Stimulated activated CD8-positive, alpha-beta memory T cell treated with anti-CD3 and anti-CD28 coated beads, Interleukin-7, amount 100 ng/mL, for 48 hours (primary cell): ENCODE measurements at places on chromosomes 16 and 17.

DNA sequence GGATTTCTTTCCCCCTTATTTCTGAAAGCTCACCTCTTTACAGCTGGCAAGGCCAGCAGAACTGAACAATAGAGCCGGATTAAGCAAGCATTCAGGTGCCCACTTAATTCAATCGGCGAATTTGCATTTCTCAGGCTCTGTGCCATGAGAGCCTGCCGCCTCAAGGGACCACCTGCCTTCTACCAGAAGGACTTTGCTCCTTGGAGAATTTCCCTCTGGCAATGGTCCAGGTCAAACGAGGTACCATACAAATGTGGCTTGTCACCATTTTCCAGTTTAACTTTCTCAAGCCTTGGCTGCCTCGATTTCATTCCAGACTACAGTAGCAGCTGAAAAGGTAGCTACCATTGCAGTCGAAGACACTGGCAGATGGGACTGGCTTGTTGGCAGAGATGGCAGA lies 534.0 kb downstream of the MAF start:
- no peak for DNase-seq

DNA sequence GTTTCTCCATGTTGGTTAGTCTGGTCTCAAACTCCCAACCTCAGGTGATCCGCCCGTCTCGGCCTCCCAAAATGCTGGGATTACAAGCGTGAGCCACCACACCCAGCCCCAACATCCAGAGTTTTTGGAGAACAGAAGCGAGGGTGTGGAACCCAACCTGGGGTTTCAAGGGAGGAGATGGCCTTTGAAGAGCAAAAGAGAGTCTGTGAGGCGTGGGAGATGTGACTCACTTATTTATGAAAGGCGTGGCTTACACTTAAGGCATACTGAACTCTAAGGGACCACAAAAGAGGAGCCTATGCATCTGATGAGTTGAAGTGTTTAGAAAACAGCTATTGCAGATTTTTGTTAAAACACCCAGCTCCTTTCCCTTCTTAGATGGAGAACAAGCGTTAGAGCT lies 18.9 kb downstream of the ARSG start:
- no peak for DNase-seq

- no peak for DNase-seq
These were observed 985.7 kb downstream of the CDH8 start for GRCh38 chr16:61050547-61050946.

DNA sequence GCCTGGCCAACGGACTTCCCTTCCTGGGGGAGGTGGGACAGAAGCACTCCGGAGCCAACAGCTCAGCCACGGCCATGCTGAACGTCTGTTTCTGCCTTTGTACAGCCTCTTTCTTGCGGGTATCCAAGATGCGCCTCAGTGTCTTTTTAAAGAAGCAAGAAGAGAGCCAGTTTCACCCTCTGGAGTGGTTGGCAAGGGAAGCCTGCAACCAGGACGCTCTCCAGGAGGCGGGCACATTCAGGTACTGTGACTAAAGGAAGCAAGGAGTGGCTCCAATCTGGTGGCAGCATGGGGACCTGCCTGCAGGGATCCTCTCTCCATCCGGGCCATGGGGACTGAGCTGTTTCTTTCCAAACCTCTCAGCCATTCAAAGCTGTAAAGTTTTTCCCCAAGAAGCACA lies 60.6 kb upstream of the ENDOV start:
- DNase-seq: no peak

- DNase-seq: no peak
These were observed 10.7 kb downstream of the DRC3 start for GRCh38 chr17:17983376-17983775.

- no peak for DNase-seq
These were observed 24.3 kb upstream of the RFFL start for GRCh38 chr17:35087731-35088355.

- DNase-seq: no peak
These were observed 466 bp downstream of the WDR90 start for GRCh38 chr16:649631-650030.

DNA sequence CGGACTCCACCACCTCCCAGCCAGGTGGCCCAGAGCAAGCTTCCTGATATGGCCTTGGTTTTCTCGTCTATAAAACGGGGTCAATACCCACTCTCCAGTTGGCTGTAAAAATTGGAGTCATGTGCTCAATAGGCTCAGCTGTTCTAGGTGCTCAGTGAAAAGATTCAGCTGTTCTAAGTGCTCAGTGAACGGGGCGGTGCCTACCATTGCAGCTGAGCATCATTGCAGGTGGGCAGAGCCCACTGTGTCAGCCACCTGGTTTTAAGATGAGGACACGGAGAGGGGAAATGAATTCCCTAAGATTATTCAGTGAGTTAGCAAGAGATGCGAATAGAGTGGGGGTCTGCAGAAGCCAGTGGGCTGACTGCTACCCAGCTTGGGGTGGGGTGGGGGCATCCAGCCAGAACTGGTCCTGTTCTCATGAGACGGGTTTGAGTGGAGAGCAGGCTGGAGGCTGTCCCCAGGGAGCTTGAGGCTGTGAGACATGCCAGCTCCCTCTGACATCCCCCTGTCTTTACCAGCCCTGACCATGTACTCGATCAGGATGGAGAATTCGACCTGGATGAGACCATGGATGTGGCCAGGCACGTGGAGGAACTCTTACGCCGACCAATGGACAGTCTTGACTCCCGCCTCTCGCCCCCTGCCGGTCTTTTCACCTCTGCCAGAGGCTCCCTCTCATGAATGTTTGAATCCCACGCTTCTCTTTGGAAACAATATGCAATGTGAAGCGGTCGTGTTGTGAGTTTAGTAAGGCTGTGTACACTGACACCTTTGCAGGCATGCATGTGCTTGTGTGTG lies 21.9 kb downstream of the STAT5A start:
- DNase-seq: no peak

DNA sequence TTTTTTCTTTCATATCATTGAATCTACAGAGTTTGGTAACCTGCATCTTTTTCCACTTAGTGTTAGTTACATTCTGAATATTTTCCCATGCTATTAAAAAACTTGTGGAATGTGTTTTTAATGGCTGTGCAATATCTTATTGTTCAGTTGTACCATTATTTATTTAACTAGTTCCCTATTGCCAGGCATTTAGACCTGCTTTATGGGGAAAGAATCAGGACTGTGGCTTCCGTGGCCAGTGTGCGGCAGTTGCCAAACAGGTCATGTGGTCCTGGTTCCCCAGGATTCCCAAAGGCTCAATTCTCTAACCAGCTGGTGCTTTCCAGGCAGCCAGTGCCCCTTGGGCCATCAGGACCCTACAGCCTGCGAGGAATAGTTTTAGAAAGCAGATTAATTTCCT lies 30.8 kb downstream of the NDEL1 start:
- DNase-seq: no peak

DNA sequence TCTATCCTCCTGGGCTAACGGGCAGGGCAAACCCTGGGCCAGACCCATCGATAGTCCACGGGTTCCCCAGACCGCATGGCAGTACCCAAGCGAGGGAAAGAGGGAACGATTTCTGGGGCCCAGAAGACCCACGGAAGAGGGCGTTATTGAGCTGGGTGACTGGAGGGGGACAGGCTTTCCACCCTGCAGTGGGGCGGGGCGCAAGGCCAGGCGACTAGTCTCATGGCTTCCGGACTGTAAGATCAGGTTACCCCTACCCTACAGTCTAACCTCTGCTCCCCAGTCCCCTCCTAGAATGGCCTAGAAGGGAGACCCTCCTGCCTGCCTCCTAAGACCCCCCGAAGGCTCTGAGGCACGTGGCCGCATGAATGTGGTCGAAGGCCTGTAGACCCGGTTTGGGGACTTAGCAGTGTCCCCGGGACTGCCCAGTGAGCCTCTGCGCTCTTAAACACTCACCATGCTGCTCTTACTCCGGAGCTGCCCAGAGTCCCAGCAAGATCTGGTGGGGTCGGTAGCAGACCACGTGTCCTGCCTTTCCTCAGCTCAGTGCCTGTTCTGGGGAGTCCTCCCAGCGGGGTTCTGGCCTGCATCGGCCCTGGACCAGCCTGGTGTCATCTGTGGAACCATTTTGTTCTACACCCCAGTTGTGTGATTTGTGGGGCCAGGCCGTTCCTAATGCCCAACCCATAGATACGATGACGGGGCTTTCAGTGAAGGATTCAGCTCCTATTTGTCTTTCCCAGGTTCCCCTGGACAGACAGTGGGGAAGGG lies 13.2 kb upstream of the AURKB start:
- DNase-seq: peak; percentile 59

- DNase-seq: no peak
These were observed 2.0 kb downstream of the NEUROD2 start for GRCh38 chr17:39605492-39606433.
